ENCODE measurements at places on chromosomes 16 and 17. TPM values are rescaled to one million over a fixed set of nuclear protein-coding genes. Genes with fewer than 3 reads are reported as not detected.
A peak's percentile ranks its signal among the peaks of the same experiment; 100 is the strongest.

DNA sequence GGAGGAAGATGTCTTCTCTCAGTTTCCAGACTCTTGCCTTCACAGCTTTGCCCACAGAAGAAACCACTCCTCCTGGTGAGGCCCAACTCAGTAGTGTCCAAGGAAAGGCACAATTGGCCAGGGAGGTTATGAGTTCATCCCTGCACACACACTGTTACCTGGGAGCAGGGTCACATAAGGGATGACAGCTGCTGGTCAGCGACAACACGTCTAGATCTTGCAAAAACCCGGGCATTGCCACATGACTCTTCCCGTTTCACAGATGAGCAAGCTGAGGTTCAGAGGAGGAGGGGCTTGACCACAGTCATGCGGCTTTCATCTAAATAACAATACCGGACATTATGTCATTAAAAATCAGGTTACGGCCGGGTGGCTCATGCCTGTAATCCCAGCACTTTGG, 186.0 kb downstream of the COPRS start:
- H3K27me3 ChIP-seq: no peaks in the 10 kb centered on the region
- no peak overlapping the region for H3K27ac ChIP-seq
- no peaks in the 10 kb centered on the region for H3K36me3 ChIP-seq
- H3K4me1 ChIP-seq: no peaks in the 10 kb centered on the region
- no peak for DNase-seq

DNA sequence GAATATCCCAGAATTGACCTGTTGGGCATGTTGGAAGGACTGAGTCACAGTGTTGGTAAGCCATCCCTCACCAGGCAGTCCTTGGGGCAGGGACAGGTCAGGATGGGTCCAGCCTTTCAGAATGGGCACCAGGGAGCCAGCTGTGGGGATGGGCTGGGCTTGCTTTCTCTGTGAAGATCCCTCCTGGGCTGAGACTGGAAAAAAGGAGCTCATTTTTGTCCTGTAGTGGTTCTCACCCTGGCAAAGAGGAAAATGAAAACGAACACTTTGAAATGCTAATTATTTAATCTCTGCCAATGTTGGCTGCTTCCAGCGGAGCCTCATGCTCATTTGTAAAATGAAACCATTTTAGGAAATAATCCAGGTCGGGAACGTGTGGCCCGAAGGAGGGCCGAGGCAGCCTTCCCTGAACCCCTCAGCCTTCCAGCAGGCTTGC, 237.5 kb upstream of the SALL1 start:
- no peaks in the 10 kb centered on the region for H3K36me3 ChIP-seq
- H3K4me3 ChIP-seq: no peak overlapping the region
- no peak for DNase-seq
- H3K27me3 ChIP-seq: peaks cover 4% of the 10 kb centered on the region

DNA sequence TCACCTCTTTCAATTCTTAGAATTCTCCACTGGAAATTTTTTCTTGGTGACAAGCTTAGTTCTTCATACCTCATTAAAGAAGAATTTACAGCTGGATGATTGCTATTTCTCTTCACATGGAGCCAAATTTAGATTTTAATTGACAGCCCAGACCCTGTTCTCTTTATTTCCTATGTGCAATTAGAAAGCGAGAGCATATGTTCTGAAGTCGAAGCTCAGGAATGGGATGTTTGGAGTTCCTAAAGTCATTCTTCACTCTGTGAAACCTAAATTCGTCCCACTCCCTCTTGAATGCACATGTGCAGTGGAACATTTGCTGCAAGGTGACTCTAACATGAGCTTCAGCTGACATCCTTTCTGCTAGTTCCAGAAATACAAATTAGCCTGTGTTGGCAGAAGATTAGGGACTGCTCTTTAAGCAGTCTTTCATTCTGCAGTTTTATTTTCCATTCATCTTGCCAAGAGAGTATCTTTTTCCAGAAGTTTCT, 129.3 kb upstream of the KCNJ16 start:
- peaks cover 11% of the 10 kb centered on the region for H3K4me1 ChIP-seq
- no peaks in the 10 kb centered on the region for H3K27me3 ChIP-seq

DNA sequence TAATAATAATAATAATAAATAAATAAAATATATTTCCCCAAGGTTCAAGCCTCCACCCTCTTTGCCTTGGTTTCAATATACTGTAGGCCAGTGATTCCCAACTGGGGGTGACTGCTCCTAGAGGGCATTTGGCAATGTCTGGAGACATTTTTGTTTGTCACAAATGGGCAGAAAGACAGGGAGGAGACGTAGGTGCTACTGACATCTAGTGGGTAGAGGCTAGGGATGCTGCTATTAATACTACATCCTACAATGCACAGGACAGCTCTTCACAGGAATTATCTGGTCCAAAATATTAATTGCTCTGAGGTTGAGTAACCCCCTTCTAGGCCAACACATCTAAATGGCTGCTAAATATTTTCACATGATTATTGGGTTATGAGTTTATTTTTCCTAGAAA, 12.8 kb upstream of the PRR14 start:
- H3K4me1 ChIP-seq: no peaks in the 10 kb centered on the region
- H3K27ac ChIP-seq: no peak overlapping the region
- DNase-seq: no peak
- H3K36me3 ChIP-seq: no peaks in the 10 kb centered on the region

DNA sequence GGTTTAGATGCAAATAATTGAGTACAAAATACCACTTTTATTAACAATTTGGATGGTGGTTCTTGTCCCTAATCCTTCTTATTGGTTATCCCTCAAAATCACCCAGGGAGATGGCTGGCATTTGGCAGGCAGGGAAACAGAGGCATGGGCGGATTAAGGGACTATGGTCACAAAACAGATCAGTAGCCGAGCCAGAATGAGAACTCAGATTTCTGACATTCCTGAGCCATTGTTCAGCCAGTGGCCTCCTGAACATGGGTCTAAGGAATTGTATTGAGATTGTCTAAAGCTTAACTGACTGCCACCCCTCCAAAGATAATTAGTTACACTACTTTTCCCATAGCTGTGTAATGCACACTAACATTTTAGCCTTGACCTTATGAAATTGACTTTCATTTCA, 88.4 kb downstream of the CHD9NB start:
- H3K4me3 ChIP-seq: no peak overlapping the region
- no peaks in the 10 kb centered on the region for H3K4me1 ChIP-seq
- no peak overlapping the region for H3K27ac ChIP-seq
- H3K36me3 ChIP-seq: no peaks in the 10 kb centered on the region

DNA sequence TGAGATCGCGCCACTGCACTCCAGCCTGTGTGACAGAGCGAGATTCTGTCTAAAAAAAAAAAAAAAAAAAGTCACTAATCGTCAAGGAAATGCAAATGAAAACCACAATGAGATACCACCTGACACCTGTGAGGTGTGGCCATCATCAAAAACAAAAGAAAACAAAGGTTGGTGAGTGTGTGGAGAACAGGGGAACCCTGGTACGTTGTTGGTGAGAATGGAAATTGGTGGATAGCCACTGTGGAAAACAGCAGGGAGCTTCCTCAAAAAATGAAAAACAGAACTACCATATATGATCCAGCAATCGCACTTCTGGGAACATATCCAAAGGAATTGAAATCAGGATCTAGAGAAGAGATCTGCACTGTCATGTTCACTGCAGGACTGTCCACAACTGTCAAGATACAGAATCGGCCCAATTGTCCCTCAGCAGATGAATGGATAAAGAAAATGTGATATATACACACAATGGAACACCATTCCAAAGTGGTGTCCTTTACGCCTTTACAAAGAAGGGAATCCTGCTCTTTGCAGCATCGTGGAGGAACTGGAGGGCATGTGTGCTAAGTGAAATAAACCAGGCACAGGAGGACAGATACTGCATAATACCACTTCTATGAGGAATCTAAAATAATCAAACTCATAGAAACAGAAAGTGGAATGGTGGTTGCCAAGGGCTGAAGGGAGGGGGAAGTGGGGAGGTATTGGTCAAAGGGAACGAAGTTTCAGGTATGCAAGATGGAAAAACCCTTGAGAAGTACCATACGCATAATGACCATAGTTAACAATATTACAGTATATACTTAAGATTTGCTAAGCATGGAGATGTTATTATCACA, 63.5 kb upstream of the PLCG2 start:
- no peak overlapping the region for H3K4me3 ChIP-seq
- H3K4me1 ChIP-seq: no peaks in the 10 kb centered on the region
- H3K27ac ChIP-seq: no peak overlapping the region
- H3K36me3 ChIP-seq: no peaks in the 10 kb centered on the region
- no peaks in the 10 kb centered on the region for H3K27me3 ChIP-seq

- peak overlapping the region; percentile 80 for H3K27ac ChIP-seq
- no peaks in the 10 kb centered on the region for H3K27me3 ChIP-seq
- no peaks in the 10 kb centered on the region for H3K4me1 ChIP-seq
- H3K4me3 ChIP-seq: no peak overlapping the region
- H3K36me3 ChIP-seq: peaks cover 28% of the 10 kb centered on the region
Observed at GRCh38 chr17:1422885-1423284, 22.9 kb upstream of the YWHAE start.

GRCh38 chr17:17750881-17751280, 69.6 kb downstream of the RAI1 start:
- H3K27me3 ChIP-seq: no peaks in the 10 kb centered on the region
- H3K27ac ChIP-seq: peak overlapping the region; percentile 86
- H3K36me3 ChIP-seq: no peaks in the 10 kb centered on the region
- DNase-seq: no peak

GRCh38 chr17:50018909-50019308, 23.9 kb upstream of the DLX3 start:
- H3K4me1 ChIP-seq: peaks cover 5% of the 10 kb centered on the region
- no peak overlapping the region for H3K4me3 ChIP-seq
- H3K27ac ChIP-seq: no peak overlapping the region
- no peaks in the 10 kb centered on the region for H3K36me3 ChIP-seq

- peaks cover 23% of the 10 kb centered on the region for H3K36me3 ChIP-seq
- DNase-seq: no peak
- H3K27ac ChIP-seq: no peak overlapping the region
Observed at GRCh38 chr17:37088913-37089312, 140.2 kb downstream of the AATF start.

CCL3 gene
- total RNA-seq: 16.3 TPM

ATP2A1 gene
- total RNA-seq: 0.34 TPM
